Brain microvascular endothelial cell (primary cell): ENCODE measurements at places on chromosomes 6 and 20.

DNA sequence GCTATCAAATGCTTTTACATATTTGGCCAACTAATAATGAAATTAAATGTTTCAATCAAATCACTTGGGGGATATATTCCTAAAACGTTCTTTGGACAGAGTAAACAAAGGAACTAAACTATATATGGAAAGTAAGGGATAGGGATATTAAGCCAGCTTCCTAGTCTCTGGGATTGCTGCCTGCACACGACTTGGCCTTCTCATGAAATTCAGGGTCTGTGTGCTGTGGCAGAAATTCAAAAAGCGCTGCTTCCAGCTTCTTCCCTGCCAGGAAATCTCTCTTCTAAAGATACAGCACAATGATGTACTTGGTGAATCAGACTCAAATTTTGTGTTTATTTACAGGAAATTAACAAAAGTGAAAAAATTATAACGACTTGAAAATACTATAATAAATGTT, 206.3 kb upstream of the RAB32 start:
- DNase-seq = no peak

DNA sequence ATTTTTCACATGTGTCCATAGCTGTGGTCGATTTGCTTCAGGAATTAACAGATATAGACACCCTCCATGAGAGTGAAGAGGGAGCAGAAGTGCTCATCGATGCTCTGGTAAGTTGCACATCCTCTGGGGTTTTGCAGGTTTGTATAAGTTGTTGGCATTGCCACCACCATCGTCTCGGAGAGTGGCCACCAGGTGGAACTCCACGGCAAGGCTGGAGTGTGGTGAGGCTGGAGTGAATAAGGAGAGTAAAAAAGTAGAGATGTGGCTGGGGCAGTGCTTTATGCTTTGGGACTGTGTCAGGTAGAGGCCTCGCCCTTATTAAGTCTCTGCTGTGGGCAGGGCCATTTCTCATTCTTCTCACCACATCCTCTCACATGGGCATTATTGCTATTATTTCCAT, 63.7 kb downstream of the CTNNBL1 start:
- no peak for DNase-seq

DNA sequence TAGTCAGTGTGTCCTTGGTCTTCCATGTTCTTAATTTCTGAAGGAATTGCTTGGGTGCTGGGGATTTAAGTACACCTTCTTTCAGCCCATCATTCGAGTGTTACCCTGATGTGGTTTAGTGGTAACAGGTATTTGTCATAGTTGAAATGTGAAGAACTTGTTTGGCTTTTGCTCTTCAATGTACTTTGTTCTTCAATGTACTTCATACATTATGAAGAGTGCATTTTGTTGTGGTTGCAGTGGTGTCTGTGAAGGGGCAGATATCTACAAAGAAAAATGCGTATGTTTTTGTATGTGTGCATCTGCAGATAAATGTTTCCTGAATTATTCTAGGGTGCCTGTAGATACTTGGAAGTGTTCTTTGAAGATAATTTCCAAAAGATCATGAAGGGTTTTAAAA, 111.2 kb upstream of the SUPT3H start:
- no peak for DNase-seq

- no peak for DNase-seq
Observed at GRCh38 chr6:34341481-34341971, 50.9 kb downstream of the NUDT3 start.

GRCh38 chr20:39961637-39962244, 727.3 kb downstream of the MAFB start:
- DNase-seq = no peak

GRCh38 chr20:1809611-1810510, 85.3 kb upstream of the SIRPA start:
- peak; percentile 51 for DNase-seq

GRCh38 chr6:92427453-92427852, 991.9 kb downstream of the EPHA7 start:
- DNase-seq = no peak

DNA sequence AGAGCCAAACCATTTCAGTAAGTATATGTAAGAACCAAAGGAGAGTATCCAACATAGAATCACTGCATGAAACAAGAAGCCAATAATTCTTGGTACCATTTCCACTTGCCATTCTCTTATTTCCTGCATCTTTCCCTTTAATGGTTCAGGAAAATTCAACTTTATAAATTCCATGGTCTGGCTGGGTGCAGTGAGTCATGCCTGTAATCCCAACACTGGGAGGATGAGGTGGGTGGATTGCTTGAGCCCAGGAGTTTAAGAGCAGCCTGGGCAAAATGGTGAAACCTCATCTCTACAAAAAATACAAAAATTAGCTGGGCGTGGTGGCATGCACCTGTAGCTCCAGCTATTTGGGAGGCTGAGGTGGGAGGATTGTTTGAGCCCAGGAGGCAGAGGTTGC, 21.2 kb downstream of the NHLRC1 start:
- peak; percentile 37 for DNase-seq

- no peak for DNase-seq
Observed at GRCh38 chr6:90118581-90118980, 178.1 kb downstream of the BACH2 start.

- peak; percentile 74 for DNase-seq
Observed at GRCh38 chr6:84508981-84509380, 255.4 kb downstream of the TBX18 start.

GRCh38 chr6:21137700-21138335, 455.7 kb upstream of the SOX4 start:
- no peak for DNase-seq
